Stimulated activated CD8-positive, alpha-beta memory T cell treated with anti-CD3 and anti-CD28 coated beads, Interleukin-4, amount 100 ng/mL, for 1 hour (primary cell): ENCODE measurements at places on chromosomes 13 and 19.

- no peak for DNase-seq
These were observed 10.0 kb downstream of the C3 start for GRCh38 chr19:6710273-6711077.

DNA sequence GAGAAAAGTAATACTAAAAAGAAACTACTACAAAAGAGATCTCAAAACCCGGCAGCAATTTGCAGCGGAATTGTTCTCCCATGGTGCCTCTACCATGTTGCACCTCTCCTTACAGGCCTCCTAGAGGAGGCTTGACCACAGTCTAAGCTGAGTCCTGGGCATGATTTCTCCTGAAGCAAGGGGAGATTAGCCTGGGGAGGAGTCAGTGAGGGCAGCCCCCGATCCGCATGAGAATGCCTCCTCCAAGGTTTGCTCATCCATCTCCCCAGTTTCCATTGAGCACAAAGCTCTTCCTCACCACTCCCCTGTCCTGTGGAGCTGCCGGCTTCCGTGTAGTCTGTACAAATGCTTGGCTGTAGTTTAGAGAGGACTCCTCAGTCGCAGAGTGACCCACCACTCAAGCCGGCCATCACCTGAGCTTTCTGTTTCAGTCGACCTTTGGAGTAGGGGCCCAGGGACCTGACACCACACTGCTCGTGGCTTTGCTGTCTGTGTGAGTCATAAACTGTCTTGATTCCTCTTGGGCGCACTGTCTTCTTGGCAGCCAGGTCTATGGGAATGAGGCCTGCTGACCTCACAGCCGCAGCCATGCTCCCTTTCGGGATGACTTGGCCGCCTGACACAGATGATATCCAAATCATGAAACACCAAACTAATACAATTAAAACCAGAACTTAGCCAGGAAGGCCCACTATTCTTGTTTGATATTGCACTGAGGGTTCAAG, 72.3 kb downstream of the C1QTNF9 start:
- no peak for DNase-seq

DNA sequence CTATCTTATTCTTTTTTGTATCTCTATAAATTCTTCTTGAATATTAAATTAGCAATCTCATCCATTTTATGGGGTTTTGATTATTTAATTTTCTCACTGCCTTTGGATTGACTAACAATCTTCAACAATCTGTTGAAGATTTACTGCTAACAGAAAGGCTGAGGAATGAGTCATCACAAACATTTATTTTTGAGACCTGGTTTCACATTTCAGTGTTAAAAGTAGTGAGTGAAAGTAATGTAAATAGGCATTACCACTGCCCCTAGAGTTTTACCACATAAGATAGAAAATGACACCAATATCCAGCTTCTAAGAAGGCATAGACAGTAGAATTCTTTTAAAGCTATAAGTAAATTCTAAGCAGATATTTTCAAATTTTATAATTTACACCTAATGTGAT, 472.8 kb downstream of the OLFM4 start:
- DNase-seq, result no peak

DNA sequence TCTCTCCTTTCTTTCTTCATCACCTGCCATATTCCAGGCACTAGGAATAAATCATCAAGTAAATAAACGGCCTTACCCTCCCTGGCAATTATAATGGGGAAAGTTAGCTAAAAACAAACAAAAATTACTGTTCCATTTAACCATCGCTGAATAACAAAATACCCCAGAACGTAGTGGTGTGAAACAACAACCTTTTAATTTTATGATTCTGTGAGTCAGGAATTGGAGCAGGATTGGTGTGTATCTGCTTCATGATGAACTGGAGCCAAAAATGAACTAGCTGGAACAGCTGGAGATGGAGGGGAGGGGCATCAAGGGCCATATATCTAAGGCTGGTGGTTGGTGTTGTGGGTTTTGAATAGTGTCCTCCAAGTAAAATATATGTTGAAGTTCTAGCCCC, 3.7 kb upstream of the CADM4 start:
- no peak for DNase-seq

DNA sequence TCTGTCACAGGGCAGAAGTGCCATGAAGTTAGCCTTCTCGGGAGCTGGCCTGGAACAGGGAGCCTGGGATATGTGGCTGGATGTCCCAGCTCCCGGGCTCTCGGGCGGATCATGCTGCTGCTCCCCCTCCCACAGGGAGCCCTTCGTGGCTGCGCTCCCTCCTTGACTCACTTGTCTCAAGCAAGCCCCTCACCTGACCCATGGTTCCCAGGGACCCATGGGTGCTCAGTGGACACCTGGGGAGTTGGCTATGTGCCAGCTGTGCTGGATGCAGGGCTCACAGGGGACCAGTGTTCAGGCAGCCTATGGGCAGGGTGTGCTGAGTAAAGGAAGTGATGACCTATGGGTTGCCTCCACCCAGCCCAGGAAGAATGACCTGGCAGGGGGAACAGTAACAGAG, 213.1 kb upstream of the SGCG start:
- DNase-seq, result no peak

DNA sequence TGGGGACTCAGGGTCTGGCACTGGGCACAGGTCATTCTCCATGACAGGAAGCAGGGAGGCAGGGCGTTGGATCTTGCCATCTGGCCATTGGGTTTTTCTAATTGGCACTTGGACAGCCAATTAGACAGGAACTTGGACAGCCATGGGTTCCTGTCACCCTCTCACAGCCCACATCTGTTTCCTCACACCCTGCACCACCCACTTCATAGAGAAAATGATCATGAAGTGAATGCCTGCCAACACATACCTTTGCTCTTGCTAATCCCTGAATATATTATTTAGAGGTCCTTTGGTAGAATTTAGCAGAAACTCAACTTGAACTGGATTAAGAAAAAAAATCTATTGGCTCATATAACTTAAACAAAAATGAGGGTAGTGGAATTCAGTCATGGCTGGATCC, 4.9 kb upstream of the OLFM2 start:
- DNase-seq, result no peak

DNA sequence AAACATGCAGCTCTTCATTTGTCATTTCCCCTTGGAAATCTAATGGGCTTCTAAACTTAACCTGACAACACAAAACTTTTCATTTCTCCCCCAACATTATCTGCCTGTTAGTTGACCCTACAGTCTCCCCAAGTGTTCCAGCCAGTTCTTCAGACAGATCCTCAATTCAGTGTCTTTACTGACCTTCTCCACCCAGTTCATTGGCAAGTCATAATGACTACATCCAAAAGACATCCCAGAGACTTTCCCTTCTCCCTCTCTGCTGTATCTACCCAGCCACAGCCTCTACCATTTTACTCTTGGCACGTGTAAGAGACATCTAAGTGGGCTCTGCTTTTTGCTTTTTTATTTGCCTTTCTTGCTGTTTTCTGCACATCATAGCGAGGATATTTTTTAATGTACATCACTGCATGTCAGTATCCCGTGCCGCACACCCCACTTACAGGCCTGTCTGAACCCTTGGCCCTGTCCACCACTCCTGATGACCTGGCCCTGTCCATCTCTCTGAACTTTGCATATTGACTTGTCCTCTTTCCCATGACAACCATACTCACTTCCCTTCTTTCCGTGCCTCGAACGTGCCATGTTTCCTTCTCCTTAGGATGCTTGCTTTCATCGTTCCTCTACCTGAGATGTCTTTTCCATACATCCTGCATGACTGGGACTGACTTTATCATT, 391.9 kb downstream of the IRS2 start:
- DNase-seq, result no peak

- DNase-seq, result no peak
These were observed 7.3 kb downstream of the C19orf53 start for GRCh38 chr19:13781547-13781946.

DNA sequence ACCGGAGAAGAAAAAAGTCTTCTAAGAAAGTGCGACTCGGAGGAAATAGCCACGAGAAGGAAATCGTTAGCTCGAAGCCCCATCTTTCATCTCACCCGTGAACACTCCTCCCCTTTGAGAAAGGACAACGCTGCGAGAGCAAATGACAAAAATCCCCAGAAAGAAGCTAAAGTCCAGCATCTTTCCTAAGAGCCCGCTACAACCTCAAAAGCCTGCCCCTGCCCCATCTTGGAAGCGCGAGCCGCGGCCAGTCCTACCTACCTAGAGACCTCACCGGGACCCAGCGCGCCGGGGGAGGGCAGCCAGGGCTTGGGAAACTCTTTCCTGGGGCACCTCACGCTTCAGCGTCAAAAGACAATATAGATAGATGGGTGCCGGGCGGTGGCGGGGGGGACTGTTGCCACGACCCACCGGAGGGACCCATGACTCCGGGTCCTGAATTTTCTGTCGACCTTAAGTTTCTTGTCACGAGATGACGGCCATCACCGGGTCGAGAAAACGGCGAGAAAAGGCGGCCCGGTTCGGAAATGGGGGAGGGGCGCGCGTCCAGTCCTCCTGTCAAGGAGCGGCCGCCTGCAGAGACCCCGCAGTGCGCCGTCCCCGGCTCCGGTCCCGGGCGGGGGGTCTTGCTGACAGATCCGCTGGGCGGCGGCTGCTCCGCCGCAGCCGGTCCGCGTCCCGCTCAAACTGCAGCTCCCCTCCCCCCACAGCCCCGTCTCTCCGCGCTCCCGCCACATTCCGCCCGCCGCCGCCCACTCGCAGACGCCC, 65.9 kb downstream of the KCNRG start:
- DNase-seq, result no peak

DNA sequence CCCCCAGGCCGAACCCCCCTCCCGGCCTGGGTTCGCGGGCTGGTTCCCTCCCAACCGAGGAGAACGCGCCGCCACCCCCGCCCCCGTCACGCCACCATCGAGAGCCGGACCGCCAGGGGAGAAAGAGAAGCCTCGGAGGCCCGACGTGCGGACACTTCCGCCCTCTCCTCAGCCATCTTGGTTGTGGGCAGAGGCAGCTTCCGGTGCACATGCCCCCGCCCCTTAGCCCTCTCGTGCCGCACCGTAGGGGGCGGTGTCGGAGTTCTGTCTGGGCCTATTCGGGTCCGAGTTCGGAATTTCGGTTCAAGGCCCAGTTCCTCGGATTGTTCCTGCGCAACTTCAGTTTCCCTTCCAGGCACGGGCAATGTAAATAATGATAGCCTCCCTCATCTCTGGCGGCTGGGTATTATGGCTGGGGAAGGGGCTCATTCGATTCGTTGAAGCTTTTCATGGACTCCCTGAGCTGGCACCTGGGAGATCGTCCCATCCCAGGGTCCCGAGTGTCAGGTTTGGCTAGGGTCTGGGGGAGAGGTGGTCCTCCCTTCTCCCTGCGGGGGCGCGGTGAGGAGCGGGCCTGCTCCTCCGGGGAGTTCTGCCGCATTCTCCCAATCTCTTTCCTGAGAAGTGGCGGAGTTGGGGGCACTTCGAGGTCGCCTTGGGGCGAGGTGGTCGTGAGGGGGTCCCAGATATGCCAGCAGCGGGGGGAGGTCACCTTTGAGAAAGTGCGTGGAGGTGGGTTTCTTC, at the start of the genes IER2 and STX10:
Gene IER2, plus strand, starts transcription at position 225 of the 744 bp plus-strand sequence. CDS start 2,776 bp downstream, outside the sequence.
Gene STX10, minus strand, starts transcription at position 189 of the 744 bp plus-strand sequence. CDS start 202 bp downstream, outside the sequence.
- peak; percentile 91 for DNase-seq

- no peak for DNase-seq
These were observed 19.9 kb downstream of the KDM4B start for GRCh38 chr19:4988770-4989251.

GRCh38 chr19:29263305-29264135, 50.6 kb upstream of the UQCRFS1 start:
- peak; percentile 17 for DNase-seq

GRCh38 chr13:39254601-39255000, 216.3 kb downstream of the NHLRC3 start:
- DNase-seq, result no peak

- DNase-seq, result no peak
These were observed 474 bp upstream of the IFT88 start for GRCh38 chr13:20566468-20566897.

DNA sequence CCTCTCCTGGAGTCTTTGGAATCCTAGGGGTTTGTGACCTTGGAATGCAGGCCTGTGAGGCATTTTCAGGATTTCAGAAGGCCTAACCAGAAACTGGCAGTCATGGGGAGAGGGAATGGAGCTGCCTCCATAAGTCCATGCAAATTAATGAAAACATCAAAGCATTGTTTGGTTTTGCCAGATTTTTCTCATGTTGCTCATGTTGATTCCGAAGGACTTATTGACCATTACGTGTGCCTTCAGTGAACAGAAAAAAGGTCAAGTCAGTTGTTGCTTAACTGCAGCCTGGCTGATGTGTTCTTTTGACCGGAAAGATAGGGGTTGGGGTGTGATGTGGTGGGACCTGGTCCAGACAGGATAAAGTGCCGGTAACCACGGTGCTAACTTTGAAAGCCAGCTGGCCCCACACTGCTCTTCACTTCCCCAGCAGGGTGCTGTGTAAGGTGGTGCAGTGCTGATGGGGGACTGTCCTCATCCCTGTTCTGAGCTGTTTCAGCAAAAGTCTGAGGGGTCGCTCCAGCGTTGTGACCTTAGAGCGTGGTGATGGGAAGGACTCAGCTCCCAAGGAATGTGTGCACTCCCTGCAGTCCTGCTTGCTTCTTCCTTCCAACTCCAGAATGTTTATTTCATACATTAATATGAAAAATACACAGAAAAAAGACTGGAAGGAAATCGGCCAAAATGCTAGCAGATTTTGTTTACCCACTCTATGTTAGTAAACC, 3.5 kb downstream of the RNF113B start:
- DNase-seq, result no peak

DNA sequence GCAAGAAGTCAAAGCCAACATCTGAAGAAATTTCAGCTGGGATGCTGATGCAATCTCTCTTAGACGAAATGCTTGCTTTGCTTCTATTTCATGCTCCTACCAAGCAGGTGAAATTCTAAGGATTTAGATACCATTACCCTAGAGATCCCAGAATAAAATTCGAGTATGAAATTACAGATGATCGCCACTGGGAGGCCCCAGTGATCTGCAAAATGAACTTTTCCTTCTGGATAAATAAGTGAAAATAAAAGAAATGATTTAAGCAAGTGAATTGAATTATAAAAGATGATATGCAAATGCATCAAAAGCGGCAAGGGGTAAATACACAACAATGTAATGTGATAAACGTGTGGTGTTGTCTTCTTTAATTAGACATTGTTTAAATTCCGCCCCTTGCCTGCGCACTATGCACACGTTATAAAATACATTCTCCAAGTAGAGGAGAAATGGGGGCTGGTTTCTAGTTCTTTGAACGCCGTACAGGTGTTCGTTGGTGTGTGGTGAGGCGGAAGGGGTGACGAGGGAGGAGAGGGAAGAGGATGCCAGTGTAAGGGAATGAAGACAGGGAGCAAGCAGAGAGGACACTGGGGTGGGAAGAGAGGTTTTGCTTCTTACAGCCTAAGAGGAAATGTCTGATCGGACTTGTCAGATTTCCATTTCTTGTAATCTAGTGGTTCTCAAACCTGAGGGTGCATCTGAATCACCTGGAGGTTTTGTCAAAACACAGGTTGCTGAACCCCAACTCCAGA, 58.0 kb downstream of the ERCC5 start:
- DNase-seq, result no peak

GRCh38 chr13:45086484-45086883, 33.8 kb upstream of the GTF2F2 start:
- no peak for DNase-seq

- no peak for DNase-seq
These were observed 3.1 kb downstream of the FGF9 start for GRCh38 chr13:21673789-21674489.
